CD4-positive, alpha-beta T cell treated with Interleukin-6 at 100 ng/mL for 8 hours (primary cell): ENCODE measurements at places on chromosomes 12 and 14.

GRCh38 chr12:12663644-12664294 lies 32.2 kb downstream of the GPR19 start:
- DNase-seq: no peak

GRCh38 chr12:128976120-128976738 lies 123.0 kb downstream of the GLT1D1 start:
- DNase-seq: no peak

GRCh38 chr12:52522346-52523011 lies 2.3 kb upstream of the KRT5 start:
- no peak for DNase-seq

DNA sequence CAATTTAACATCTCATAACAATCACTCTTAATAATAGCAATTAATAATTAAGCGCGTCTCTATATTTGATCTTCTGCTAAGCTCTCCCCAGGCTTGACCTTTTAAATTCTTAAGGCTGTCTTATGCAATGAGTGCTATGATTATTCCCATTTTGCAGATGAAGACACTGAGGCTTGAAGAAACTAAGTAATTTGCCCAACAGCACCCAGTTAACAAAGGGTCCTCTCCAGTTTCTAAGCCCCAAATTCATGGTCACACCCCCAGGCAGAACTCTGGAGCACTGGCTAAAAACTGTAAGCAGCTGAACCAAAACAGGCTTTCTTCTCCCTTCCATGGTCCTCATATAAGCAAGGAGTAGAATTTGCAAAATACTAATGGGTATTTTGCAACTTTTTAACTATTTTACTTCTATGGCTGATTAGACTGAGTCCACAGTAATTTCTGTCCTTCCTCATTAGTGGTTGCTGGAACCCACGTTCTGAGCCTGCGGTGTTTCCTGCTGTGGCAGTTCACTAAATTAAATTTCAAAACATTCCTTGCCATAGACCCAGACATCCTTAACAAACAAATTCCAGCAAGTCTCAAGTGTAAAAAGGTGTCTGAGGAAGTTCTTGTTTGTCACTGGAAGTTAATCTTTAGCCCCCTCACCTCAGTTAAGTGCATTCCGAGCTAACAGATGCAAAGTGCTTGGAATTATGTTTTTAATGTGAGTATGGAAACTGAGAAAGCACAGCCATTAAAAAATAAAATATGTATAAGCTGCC lies 76.5 kb downstream of the TMEM132D start:
- DNase-seq: no peak

DNA sequence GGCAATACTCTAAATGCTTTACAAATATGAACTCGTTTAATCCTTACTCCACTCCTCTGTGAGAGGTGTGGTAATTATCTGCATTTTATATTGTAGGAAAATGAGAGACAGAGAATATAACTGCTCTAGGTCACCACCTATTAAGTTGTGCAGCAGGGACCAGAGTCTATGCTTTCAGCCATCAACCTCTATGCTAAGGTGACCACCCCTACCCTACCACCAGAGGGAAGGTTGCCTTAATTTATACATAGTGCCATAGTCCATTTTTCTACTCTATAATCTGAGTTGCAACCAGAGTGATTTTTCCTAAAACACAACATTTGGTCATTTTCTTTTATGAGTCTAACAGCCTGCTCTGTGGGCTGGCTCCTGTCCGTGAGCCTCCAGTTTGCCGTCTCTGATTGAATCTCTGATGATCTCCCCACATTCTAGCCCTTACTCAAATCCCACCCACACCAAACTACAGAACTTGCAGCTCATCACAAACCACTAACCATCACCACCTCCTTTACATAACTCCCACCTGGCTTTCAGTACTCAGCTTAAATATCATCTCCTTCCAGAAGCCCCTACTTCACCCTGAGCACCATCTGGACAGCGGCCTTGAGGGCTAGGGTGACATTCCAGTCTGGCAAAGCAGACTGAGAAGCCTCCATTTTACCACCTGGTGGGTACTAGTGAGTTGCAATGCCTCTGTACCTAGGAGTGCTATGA lies 126.6 kb downstream of the PPM1H start:
- DNase-seq: no peak

- DNase-seq: no peak
These were observed at the start of gene FITM1 for GRCh38 chr14:24130380-24130716. TSS of gene FITM1 (plus strand) at chr14:24130659. CDS start at chr14:24131564, 905 bp downstream.

DNA sequence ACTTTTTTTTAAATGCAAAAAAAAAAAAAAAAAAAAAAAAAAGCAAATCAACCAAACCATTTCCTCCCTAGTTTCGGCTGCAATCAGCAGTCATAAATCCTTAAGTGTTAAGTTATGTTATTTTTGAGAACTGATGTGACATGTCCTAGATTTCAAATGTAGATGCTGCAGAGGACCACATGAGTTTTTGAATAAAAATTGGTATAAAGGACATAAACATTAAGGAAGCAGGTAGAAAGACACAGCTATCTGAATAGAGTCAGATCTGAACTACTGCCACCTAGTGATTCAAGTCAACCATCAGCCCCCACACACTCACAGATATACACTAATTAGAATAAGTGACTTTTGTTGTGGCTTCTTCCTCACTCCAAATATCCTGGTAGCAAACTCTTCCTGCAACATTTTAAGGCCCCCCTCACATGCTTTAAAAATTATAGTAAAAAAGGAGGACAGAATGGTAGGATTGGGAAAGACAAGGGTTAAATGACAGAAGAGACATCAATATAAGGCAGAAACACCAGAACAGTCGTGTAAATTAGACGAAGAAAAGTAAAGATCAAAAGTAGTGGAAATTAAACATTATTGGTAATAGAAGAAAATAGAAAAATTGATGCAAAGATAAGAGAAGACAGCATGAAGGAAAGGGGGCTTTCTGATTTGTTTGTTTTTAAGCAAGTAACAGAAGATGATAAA lies 394.5 kb upstream of the ATP2B1 start:
- DNase-seq: peak; percentile 32

- no peak for DNase-seq
These were observed 51.8 kb downstream of the MSRB3 start for GRCh38 chr12:65330331-65330730.

DNA sequence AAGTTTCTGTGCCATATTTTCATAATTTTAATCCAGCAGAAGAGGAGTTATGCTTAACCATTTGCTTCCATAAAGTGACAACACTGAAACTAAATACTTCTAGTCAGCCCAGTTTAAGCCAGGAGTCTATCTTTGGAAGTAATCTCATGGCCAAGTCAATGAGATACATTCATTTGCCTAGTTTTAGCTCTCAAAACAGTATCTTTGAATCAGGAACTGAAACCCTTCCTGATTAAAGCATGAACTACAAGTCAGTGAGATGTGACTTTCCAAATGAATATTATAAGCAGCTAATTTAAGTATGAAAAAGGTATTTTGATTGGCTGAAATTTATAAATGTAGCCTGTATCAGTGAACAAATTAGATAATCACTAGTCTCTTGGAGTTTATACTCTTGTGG lies 491.5 kb downstream of the SLC6A15 start:
- no peak for DNase-seq

GRCh38 chr12:50928392-50928791 lies 24.0 kb upstream of the HIGD1C start:
- DNase-seq: no peak

- peak; percentile 49 for DNase-seq
These were observed 570 bp downstream of the DMAC2L start for GRCh38 chr14:50312734-50313054.

DNA sequence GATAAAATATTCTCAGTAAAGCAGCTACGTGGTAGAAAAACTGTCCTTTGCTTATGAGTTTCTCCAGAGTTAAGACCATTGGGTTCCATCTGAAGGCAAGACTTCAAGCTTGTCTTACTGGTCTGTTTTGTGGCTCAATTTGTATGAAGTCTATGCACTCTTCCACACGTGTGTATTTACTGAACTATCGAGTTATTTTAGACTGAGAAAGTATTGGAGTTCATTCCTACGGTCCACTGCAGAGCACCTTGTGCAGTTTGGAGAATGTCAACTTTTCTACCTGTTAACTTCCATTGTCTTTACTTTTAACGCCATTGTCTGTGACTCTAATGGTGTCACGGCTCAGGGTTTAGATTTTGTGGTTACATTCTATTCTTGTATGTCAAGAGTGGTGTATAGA lies 3.7 kb downstream of the HIF1A start:
- no peak for DNase-seq

DNA sequence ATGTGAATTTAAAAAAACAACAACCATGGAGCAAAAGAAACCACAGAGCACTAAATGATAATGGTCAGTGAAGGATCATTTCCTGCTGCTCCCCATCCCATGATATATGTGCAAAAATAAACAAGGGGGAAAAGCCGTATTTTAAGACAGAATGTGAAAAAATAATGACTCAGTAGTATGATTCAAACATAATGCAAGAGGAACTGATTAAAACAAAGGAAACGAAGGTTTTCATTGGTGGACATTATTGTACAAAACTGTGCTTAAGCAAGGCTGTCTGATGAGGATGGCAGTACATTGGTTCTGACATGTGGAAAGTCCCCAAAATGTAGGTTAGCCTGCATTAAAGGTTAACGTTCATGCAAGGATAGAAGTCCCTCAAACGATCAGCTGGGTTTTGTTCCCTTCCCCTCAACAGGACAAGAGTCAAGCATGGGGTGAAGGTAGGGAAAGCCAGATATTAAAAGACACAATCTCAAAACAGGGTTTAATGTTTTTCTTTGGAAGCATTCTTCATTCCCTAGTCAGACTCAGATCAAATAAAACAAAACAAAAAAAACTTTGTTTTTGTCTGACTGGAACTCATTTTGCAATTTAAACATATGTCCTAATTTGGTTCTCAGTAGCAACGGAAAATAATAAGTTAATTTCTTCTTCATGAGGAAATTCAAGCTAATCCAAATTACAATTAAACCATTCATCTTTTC lies 26.3 kb upstream of the PTGDR start:
- no peak for DNase-seq

DNA sequence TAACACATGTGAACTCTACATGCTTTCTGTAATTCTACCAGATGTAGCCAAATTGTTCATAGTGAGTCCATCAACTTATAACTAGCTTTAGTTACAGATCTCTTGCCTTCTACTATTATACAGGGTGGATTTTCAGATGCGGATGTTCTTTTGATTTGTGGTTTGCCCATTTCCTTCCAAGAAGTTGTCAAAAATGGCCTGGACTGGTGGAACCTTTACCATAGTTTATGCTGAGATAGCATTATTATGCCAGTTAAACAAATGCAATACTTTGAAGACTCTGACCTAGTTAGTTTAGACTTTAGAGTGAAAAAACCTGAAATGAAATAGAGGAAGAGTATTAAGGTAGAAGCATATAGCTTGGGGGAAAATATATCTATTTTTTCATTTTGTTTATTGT lies 27.4 kb upstream of the CFL2 start:
- peak; percentile 21 for DNase-seq

- DNase-seq: no peak
These were observed 87.3 kb upstream of the E2F7 start for GRCh38 chr12:77152623-77153193.

- no peak for DNase-seq
These were observed 25.2 kb upstream of the NCOR2 start for GRCh38 chr12:124592481-124593160.

- DNase-seq: peak; percentile 40
These were observed 10.6 kb downstream of the RARG start for GRCh38 chr12:53221203-53222080.

- DNase-seq: no peak
These were observed 255.9 kb downstream of the NPAS3 start for GRCh38 chr14:33194551-33194950.

GRCh38 chr14:73125169-73125588 lies 11.1 kb upstream of the PSEN1 start:
- no peak for DNase-seq

GRCh38 chr12:113684908-113685782 lies 213.5 kb upstream of the LHX5 start:
- no peak for DNase-seq
